ENCODE measurements at places on chromosomes 4 and X.

- DNase-seq: no peak
These were observed 378.3 kb downstream of the GBA3 start for GRCh38 chr4:23070848-23071570.

GRCh38 chr4:26233350-26233749, 87.5 kb upstream of the RBPJ start:
- DNase-seq: no peak

DNA sequence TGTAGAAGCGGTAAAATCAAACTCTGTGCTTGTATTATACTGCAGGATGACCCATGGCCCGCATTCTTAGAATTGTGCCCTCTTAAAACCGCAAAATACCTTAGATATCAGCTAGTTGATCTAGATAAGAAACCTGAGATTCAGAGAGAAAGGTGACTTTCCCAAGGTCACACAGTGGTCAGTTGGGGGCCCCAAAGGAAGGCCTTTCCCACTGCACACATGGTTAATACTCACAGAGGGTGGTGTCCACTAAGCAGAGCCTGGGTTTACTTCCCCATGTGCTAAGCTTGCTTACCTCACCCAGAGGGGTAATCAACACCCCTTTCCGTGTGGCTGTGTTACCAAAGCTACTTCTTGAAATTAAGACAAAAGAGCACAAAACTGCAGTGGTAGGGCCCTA, 66.3 kb downstream of the RBM47 start:
- no peak for DNase-seq

- no peak for DNase-seq
These were observed 55.9 kb downstream of the EIF4E start for GRCh38 chr4:98873059-98873458.

DNA sequence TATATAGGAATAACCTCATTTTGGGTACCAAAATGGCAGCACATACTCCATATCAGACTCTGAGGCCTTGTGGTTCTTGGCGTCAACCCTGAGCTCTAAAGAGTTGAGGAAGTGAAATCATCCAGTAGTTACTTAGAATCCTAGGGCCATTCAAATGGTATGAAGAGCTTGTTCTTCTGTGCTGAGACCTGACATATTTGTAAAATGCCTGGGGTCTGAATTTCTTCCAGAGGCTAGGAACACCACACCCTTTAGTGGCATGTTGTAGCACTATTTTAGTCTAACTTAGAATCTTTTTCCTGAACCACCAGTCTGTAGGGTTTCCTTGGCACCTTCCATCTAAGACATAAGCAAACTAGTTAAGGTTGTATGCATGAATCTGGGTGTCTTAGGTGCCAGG, 18.1 kb upstream of the GDPD2 start:
- no peak for DNase-seq

DNA sequence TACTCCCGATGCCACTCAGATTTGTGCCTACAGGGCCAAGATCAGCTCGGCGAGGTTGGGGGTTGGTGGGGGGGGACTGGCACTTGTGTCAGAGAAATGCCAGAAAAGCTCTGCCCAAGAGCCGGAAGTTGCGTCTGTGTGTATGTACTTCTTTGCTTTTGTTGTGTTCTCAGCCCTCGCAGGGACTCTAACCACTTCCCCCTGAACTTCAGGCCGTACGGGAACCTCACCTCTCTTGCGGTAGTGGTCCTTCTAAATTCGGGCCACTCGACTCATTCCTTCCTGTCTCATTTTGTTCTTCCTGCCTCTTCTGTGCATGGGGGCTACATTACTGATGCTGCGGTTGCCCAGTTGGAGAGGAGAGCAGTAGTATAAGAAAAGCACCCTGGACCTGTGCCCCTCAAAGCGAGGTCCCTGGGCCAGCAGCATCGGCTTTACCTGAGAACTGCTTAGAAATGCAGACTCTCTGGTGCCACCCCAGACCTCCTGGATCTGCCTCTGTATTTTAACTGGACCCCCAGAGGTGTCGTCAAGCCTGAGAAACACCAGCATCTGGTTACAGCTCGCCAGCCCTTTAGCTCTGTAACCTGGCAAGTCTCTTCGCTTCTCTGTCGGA, 146.3 kb upstream of the RPS6KA3 start:
- no peak for DNase-seq

DNA sequence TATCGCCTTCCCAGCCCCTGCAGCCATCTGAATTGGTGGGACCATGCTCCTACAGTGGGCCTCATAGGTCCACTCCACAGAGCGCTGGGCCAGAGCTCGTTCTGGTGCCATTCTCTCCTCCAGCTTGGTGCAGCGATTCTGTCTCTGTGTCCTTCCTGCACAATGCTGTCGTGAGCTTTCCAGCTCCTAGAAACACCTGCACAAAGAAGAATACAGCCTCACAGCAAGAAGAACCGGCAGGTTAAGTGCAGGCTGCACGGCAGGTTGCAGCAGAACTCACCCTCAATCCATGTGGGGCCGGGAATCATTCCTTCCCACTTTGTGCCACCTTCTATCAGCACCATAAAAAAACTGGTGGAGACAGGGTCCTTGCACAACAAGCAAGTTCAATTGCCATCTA, 101.2 kb upstream of the ENPP6 start:
- DNase-seq: no peak

- no peak for DNase-seq
These were observed 232.5 kb upstream of the GPRIN3 start for GRCh38 chr4:89539797-89540711.

DNA sequence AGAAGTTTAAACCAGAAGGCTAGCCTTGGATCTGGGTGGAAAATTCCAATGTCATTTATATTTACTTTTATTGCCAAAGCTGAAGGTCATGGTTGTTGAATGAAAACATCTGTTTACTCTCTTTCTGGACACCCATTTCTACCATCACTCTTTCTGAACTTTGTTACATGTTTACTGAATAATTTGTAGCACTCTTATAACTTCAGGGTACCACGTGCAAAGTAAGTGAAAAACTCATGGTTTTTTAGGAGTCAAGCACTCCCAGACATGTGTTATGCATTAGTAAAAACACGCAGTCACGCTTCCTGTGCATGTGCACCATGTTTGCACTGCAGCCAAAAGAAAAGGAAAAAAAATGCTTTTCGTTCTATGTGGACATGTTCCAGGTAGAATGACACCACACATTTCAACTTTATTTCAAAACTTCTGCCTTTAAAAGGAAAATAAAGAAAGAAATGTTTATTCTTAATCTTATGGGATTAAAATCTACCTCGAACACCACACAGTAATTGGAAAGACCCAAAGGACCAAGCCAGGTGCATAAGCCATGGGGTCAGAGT, 31.4 kb upstream of the ADH1C start:
- DNase-seq: no peak

- no peak for DNase-seq
These were observed 18.0 kb upstream of the TMSB4X start for GRCh38 chrX:12956704-12957534.

GRCh38 chr4:44916411-44916810, 190.1 kb upstream of the GNPDA2 start:
- no peak for DNase-seq

GRCh38 chrX:22032084-22032483, at the start of gene PHEX:
PHEX (plus strand) TSS chrX:22032325; CDS start chrX:22033006, 681 bp downstream.
- DNase-seq: no peak

- DNase-seq: no peak
These were observed 36.9 kb downstream of the WDR17 start for GRCh38 chr4:176102414-176103063.

- DNase-seq: no peak
These were observed 23.3 kb downstream of the MECP2 start for GRCh38 chrX:154074199-154074598.

DNA sequence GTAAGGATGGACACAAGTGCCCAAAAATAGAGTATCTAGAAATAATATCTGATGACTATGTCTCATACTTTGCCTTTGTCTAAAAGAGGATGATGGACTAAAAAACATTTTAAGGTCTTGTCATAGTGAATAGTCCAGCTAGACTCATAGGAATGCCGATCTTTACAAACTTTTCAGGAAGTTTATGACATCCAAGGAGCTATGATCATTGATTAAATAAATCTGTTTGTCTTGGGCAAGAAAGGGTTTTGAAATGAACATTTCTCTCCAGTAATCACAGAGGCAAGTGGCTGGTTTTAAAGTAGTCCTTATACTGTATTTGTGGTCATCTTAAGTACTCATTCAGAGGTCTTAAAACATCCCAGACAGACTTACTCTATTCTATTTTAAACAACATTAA, 109.8 kb downstream of the MAPK10 start:
- DNase-seq: no peak

- DNase-seq: no peak
These were observed 46.6 kb downstream of the RHOH start for GRCh38 chr4:40243386-40243948.

GRCh38 chr4:165709973-165710526, 163.0 kb upstream of the TLL1 start:
- no peak for DNase-seq

- no peak for DNase-seq
These were observed 200.5 kb downstream of the FAM133A start for GRCh38 chrX:93874554-93874953.

DNA sequence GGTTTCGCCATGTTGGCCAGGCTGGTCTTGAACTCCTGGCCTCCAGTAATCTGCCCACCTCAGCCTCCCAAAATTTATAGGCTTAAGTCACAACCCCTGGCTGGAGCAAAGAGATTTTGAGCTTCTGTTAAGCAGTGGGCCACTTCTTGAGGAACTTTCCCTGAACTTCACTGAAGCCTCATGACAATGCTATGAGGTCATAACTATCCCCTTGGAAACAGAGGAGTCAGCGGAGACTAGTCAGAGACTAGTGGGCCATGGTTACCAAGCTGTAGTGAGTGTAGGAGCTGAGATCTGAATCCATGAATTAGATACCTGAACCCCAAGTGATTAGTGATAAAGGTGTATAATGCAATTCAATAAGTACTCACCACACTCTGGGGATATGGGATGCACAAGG, 145.1 kb upstream of the MSX1 start:
- no peak for DNase-seq

GRCh38 chrX:80876877-80877276, 67.2 kb upstream of the BRWD3 start:
- DNase-seq: no peak

- DNase-seq: no peak
These were observed 109.2 kb downstream of the FHDC1 start for GRCh38 chr4:153045111-153045982.

DNA sequence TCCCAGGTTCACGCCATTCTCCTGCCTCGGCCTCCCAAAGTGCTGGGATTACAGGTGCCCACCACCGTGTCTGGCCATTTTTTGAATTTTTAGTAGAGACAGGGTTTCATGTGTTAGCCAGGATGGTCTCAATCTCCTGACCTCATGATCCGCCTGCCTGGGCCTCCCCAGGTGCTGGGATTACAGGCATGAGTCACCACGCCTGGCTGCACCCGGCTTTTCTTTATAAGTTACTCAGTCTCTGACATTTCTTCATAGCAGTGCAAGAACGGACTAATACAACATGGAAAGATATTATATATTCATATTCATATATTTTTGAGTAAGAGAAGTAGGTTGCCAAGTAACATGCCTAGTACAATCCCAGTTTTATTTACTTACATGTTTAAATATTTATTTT, 22.9 kb downstream of the SHROOM3 start:
- no peak for DNase-seq

DNA sequence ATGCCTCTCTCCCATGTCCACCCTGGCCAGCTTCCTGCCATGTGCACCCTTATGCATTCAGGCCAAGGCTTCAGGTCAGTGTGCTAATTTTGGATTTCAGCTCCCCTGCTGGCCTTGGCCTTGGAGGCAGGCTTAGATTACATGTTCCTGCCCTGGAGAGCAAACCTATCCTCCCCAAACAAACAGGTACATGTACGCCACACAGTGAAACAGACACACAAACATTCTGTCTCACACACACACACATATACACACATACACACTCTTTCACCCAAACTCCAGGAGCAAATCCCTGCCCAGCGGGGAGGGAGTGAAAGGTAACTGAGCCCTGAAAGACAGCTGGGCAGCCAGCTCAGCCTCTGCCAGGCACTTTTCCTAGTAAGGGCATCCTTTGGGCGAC, 62.7 kb upstream of the ARHGAP36 start:
- no peak for DNase-seq

GRCh38 chr4:37001688-37002436, 242.7 kb upstream of the NWD2 start:
- no peak for DNase-seq

- DNase-seq: no peak
These were observed 52.0 kb downstream of the CDS1 start for GRCh38 chr4:84634961-84635360.

DNA sequence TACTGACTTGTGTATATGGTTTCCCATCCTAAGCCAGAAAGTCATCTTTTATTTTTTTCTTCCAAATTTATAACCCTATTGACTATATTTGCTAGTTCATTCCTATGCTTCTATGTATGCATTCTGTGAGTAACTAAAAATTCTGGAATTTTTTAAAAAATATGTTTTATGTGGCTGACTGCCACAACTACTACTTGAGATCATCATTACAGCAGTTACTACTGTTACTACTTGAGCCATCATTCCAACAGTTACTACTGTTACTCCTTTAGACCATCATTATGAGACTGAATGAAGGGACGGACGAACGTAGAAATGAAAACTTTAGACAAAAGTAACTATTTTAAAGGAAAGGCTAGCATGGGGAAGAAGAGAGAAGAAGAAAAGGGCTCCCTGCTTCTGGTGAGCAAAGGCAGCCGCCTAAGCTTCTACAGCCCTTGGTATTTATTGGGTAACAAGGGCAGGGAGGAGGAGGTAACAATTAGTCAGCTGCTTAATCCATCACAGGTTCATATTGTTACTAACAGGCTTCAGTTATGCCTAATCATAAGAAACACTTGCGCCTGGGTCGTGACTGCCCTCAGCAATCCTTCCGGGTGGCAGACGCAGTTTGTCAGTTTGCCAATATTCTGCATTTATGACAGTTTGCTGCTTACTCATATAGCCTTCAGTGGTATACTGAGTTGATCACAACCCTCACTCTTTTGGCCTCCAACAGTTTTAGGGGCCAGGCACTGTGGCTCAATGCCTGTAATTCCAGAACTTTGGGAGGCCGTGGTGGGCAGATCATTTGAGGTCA, 80.4 kb downstream of the PDLIM5 start:
- no peak for DNase-seq

GRCh38 chrX:10938365-10938923, 172.7 kb upstream of the HCCS start:
- no peak for DNase-seq

DNA sequence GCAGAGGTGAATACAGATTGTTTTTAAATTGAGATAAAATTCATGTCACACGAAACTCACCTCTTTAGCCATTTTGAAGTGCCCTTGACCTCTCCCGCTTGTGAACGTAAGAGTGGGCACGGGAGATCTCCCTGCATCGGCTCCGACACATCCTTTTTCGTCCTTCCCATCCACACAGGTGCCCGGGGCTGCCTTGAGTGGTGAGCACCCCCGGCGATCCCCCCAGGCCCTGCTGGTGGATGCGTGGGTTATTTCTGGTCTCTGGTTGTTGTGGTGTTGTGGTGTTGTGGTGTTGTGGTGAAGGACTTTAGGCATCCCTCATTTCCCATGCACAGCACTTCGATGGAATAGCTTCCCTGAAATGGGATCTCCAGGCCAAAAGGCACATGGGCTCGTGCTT, 46.1 kb downstream of the PSAPL1 start:
- no peak for DNase-seq

- DNase-seq: no peak
These were observed 203.0 kb upstream of the GK2 start for GRCh38 chr4:79611026-79611425.

Data from iPS DF 19.7 (cell line).